Neural crest cell (in vitro differentiated cells): ENCODE measurements at places on chromosomes 6 and 20.

GRCh38 chr6:37232430-37233017, 25.0 kb upstream of the TBC1D22B start:
- DNase-seq = no peak

GRCh38 chr6:105191351-105191750, 11.5 kb upstream of the POPDC3 start:
- DNase-seq = no peak

DNA sequence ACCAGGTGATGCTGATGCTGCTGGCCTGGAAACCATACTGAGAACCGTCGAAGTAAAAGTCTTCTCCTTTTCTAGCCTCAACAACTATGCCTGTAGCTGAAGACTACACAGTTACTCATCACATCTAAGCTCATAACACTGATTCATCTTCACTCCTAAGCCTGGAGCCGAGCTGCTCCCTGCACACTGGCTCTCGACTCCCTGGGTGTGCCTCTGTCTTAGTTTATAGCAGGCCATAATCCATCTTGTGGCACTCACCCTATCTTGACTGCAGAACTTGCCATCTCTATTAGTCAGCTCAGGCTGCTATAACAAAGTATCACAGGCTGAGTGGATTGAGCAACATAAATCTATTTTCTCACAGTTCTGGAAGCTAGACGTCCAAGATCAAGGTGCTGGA, 191.0 kb downstream of the UNC5CL start:
- DNase-seq = no peak

- DNase-seq = no peak
Measured at GRCh38 chr6:109783250-109783986, 92.3 kb downstream of the FIG4 start.

- no peak for DNase-seq
Measured at GRCh38 chr6:36997811-36998722, 7.4 kb upstream of the FGD2 start.
